ENCODE measurements at places on chromosomes 2 and 18. TPM values are rescaled to one million over a fixed set of nuclear protein-coding genes. Genes with fewer than 3 reads are reported as not detected.

DNA sequence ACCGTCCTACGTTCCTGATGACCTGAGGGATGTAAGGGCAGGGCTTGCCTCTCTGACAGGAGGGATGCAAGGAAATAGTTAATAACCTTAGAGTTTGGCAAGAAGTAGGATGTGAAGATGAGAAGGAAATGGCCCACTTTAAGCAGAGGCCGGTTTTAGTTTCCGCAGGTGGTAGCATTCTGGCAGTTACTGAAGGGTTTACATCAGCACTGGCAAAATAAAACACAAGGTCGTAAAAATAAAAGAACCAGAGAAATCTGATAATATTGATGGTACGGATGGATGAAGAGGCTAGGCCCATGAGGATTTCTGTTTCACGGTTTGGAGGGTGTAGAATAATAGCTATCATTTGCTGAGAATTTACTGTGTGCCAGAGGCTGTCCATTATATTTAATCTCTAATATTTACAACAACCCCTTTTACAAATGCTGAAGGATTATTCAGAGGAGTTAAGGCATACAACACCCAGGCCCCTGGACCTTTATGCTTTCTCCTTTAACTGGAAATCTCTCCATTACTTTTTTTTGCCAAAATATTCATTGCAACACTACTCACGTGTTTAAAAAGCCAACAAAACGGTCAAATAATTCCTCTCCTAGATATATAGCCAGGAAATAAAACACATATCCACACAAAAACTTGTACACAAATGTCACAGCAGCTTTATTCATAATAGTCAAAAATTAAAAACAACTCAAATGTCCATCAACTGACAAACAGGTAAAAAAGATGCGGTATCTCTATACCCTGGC lies 28.5 kb downstream of the DAPL1 start:
- no peaks in the 10 kb centered on the region for H3K36me3 ChIP-seq
- no peaks in the 10 kb centered on the region for H3K27me3 ChIP-seq
- no peak for DNase-seq
- no peak overlapping the region for H3K4me3 ChIP-seq

DNA sequence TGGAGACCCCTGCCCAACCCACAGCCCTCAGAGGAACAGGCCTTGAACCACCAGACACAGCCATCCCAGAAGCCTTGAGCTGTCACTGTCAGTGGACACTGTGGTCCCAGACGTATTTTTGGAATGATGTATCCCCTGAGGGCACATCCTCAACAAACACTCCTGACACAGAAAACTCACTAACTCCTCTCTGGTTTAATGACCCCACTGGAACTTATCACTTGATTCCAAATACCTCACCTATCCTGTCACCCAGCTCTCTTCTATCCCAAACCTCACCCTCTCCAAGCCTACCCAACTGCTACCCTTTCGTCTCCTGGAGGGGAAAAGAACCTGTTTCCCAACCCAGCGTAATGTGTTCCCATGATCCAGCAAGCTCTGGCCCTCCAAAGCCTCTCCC lies 111.6 kb downstream of the MREG start:
- no peak overlapping the region for H3K4me3 ChIP-seq
- no peak for DNase-seq
- H3K4me1 ChIP-seq, result no peaks in the 10 kb centered on the region
- no peak overlapping the region for H3K27ac ChIP-seq

- no peaks in the 10 kb centered on the region for H3K36me3 ChIP-seq
- no peaks in the 10 kb centered on the region for H3K27me3 ChIP-seq
- no peak overlapping the region for H3K4me3 ChIP-seq
- H3K27ac ChIP-seq, result no peak overlapping the region
These were observed 1281.6 kb upstream of the TMEFF2 start for GRCh38 chr2:193476171-193476800.

POTEE gene
- total RNA-seq, result 1.2 TPM

DNA sequence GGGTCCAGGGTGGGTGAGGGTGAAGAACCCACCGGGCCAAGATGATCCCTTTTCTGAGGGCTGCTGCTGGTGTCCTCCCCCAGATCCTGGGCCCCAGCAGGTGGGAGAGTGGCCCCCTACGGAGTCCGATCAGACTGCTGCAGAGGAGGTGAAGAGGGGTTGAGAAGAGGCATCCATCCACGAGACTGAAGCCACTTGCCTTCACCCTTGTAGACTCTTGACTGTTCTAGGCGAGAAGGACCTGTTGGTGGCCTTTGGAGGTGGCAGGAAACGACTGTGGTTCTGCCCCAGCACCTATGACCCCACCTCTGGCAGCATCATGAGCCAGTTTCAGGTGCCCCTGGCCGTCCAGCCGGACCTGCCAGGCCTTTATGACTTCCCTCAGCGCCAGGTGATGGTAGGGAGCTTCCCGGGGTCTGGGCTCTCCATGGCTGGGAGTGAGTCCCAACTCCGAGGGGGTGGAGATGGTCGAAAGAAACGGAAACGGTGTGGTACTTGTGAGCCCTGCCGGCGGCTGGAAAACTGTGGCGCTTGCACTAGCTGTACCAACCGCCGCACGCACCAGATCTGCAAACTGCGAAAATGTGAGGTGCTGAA lies 1.5 kb downstream of the TET3 start:
- DNase-seq, result no peak
- H3K4me1 ChIP-seq, result peaks cover 24% of the 10 kb centered on the region
- peak overlapping the region; percentile 84 for H3K4me3 ChIP-seq
- H3K27me3 ChIP-seq, result peaks cover 12% of the 10 kb centered on the region

- no peak overlapping the region for H3K27ac ChIP-seq
- no peaks in the 10 kb centered on the region for H3K27me3 ChIP-seq
- H3K36me3 ChIP-seq, result peaks cover 12% of the 10 kb centered on the region
- no peak overlapping the region for H3K4me3 ChIP-seq
- peaks cover 7% of the 10 kb centered on the region for H3K4me1 ChIP-seq
These were observed 814 bp downstream of the FZD7 start for GRCh38 chr2:202034249-202035088.

IL36B gene
- total RNA-seq, result not detected

DNA sequence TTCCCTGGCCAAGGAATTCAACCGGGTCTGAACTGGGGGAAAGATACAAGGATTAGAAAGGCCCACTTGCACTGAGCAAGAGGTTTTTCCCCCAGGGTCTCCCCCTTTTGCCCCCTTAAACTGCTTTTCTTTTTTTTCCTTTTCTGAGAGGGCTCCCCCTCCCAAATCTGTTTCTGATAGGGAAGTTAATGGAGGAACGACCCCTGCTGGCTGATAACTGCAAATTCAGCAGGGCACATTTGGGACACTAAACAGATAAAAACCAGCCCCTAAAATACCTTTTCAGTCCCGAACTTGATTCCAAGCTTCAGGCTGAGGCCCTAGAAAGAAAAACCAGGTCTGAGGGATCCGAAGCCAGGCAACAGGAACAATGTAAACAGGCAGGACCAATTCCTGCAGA lies 1012.4 kb upstream of the CRIM1 start:
- DNase-seq, result peak; percentile 38
- H3K36me3 ChIP-seq, result peaks cover 13% of the 10 kb centered on the region
- no peak overlapping the region for H3K4me3 ChIP-seq
- no peak overlapping the region for H3K27ac ChIP-seq
- no peaks in the 10 kb centered on the region for H3K27me3 ChIP-seq

DNA sequence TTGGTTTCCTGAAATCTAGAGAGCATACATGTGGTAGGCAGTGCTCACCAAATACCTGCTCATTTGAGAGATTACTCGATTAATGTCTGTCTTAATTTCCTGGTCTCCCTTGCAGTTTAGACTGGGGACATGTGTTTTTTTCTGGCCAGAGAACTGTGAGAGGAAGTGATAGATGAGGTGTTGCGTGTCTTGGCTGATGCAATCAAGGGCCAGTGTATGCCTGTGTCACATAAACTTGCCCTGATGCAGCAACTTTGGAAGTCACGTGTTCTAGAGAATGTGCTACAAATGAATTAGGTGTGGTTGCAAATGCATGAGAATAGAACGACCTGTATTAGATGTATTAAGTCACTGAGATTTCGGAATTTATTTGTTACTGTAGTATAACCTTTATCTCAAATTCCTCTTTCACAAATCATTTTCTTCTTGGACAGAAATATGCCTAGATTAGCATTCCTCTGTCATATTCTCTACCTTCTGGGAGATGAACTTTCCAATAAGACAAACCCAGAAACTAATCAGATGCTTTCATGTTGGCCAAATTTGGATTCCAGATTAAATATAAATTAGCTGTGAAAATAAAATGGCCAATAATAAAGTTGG lies 9.9 kb upstream of the IL1A start:
- peaks cover 3% of the 10 kb centered on the region for H3K36me3 ChIP-seq
- H3K27me3 ChIP-seq, result no peaks in the 10 kb centered on the region
- no peaks in the 10 kb centered on the region for H3K4me1 ChIP-seq
- H3K27ac ChIP-seq, result no peak overlapping the region

- DNase-seq, result no peak
- H3K27ac ChIP-seq, result no peak overlapping the region
- no peaks in the 10 kb centered on the region for H3K36me3 ChIP-seq
- no peaks in the 10 kb centered on the region for H3K4me1 ChIP-seq
- H3K4me3 ChIP-seq, result no peak overlapping the region
These were observed 31.1 kb upstream of the ACTR3 start for GRCh38 chr2:113858764-113859163.
